ENCODE measurements at places on chromosomes 1 and 21. TPM values are rescaled to one million over a fixed set of nuclear protein-coding genes. Genes with fewer than 3 reads are reported as not detected.

FGR gene
- 0.14 TPM for total RNA-seq

DNA sequence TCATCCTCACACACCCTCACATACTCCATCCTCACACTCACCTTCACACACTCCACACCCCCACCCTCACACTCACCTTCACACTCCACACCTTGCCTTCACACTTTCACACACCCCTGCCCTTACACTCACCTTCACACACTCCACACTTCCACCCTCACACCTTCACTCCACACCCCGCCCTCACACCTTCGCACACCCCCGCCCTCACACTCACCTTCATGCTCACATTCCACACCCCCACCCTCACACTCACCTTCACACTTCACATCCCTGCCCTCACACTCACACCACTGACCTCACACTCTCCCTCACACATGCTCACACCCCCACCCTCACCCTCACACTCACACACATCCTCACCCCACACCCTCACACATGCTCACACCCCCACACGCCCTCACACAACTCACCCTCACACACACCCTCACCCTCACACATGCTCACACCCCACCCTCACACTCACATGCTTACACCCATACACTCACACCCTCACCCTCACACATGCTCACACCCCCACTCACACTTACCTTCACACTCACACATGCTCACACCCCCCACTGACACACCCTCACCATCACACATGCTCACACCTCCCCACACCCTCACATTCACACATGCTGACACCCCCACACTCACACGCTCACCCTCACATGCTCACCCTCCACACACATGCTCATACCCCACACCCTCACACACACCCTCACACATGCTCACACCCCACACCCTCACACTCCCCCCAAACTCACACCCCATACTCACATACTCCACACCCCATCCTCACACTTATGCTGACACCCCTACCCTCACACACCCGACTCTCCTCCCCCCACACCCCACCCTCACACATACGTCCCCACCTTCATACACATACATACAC lies 44.5 kb upstream of the EDN2 start:
- no peaks in the 10 kb centered on the region for H3K4me1 ChIP-seq
- no peak for DNase-seq
- no peak overlapping the region for H3K4me3 ChIP-seq
- peaks cover 29% of the 10 kb centered on the region for H3K36me3 ChIP-seq

IL22RA1 gene
- total RNA-seq = not detected

DNA sequence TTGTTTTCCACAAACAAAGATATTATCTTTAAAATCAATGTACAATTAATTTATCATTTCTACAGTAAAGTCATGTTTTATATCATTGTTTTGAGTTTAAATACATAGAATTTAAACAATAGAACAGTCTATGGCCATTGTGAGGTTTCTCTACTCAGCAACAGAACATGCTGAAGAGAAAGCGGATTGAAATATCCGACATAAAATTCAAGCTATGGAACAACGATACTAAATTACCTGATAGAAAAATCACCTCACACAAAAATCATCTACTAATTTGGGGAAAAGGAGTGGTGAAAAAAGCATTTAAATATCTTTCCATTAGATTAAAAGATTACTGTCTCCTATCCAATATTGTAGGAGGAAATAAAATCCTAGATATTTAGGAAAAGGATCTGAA lies 12.6 kb downstream of the CDKN2C start:
- DNase-seq = no peak
- H3K36me3 ChIP-seq = no peaks in the 10 kb centered on the region
- peaks cover 21% of the 10 kb centered on the region for H3K27me3 ChIP-seq
- no peak overlapping the region for H3K27ac ChIP-seq
- H3K4me3 ChIP-seq = no peak overlapping the region
- peaks cover 8% of the 10 kb centered on the region for H3K4me1 ChIP-seq

C1orf50 gene
- total RNA-seq = 4.1 TPM

ZBTB18 gene
- total RNA-seq = 7.4 TPM

DNA sequence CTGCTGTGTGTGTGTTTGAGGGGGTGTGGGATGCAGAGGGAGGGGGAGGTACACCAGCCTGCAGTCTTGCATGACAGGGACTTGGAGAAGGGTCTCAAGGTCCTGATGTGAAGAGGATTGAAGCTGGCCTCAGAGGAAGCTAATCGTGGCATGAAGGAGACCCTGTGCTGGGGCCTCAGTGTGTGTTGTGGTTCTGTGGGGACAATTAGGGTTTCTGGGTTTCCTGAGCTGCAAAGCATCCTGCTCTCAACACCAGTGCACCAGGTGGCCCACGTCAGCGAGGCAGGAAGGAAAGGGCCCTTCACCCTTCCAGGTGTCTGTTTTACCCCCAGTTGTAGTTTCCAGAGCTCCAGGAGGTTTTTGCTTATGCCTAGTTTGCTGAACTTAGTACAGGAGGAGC lies 52.8 kb downstream of the TENT5C start:
- peaks cover 6% of the 10 kb centered on the region for H3K36me3 ChIP-seq
- H3K27me3 ChIP-seq = peaks cover 7% of the 10 kb centered on the region
- peak overlapping the region; percentile 10 for H3K27ac ChIP-seq

- H3K27me3 ChIP-seq = no peaks in the 10 kb centered on the region
- H3K4me1 ChIP-seq = no peaks in the 10 kb centered on the region
- DNase-seq = no peak
These were observed 4.1 kb downstream of the RGS18 start for GRCh38 chr1:192162376-192162775.

DNA sequence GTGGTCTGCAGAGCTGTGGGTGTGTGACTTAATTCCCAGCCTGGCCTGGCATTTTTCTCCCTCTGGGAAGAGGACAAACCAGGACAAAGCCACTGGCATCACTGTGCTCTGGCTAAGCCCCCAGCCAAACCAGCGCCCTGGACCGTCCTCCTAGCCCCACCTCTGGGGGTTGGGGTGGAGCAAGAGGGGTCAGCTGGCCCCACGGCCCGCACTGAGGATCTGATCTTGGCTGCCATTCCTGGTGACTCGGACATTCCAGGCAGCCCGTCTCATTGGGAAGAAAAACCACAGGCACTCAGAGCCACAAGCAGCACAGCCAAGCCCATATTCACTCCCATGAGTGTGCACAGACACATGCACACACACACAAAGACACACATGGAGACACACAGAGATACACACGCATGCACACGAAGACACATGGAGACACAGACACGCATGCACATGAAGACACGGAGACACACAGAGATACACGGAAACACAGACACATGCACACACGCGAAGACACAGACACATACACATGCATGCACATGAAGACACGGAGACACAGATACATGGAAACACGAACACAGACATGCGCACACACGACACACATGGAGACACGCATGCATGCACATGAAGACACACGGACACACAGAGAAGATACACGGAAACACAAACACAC lies 2.3 kb upstream of the MXRA8 start:
- H3K27ac ChIP-seq = no peak overlapping the region
- no peak for DNase-seq

DNA sequence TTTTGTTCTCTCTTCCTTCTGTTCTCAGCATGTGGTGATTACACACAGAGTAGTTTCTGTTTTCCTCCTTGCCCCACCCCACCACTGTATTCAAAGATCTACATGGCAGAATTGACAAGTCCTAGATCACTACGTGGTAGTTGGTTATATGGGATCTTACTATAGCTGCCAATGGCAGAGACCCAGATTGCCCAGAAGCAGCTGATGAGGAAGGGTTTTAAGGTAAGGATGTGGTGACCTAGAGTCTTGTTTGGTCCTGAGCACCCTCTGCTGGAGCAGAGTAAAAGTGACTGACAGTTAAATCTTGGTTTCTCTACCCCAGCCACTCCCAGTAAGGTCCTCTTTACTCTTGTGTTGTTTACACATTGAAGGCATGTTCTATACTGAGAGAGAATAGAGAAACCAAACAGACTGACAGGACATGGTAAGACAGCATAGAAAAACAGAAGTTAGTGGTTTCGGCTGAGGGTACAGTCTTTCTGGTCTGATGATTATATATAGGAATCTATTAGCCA lies 22.8 kb upstream of the STRIP1 start:
- H3K27me3 ChIP-seq = no peaks in the 10 kb centered on the region
- H3K4me1 ChIP-seq = no peaks in the 10 kb centered on the region
- DNase-seq = peak; percentile 51
- no peak overlapping the region for H3K4me3 ChIP-seq

OR14K1 gene
- total RNA-seq = not detected

DNA sequence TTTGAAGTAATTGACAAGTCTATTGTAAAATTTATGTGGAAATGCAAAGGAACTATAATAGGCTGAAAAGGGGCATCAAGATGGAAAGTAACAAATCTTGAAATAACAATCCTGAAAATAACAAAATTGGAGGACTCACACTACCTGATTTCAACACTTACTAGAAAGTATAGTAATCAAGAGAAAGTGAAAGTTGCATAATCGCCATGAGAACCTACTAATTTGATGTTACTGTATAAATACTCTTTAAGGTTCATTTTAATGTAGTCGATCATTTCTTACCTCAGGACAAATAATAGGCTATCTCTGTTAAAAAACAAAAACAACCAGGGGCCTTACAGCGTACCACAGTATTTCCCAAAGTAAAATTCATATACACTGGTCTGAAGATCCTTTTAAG lies 71.7 kb downstream of the EDEM3 start:
- DNase-seq = no peak
- no peak overlapping the region for H3K4me3 ChIP-seq

GRCh38 chr1:17984583-17984982 lies 123.0 kb upstream of the IGSF21 start:
- H3K4me3 ChIP-seq = no peak overlapping the region
- H3K27ac ChIP-seq = no peak overlapping the region

DYNLT4 gene
- total RNA-seq = 0.67 TPM

ABCB10 gene
- total RNA-seq = 19.1 TPM

DNA sequence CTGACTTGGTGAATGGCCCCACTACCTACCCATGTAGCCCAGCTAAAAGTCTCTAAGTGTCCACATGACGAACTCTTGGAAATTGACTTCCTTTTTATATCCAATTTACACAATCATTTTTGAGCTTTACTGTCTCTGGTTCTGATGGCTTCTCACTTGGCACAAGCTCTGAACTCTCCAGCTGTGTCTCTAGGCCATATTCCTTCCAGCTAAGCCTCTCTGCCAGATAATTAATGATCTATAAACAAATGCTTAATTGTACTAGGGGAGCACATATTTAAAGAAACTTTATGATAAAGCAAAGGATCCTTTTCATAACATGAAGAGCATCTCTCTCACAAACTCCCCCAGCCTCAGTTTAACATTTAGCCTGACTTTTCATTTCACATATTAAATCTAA lies 16.3 kb upstream of the BEND5 start:
- H3K27ac ChIP-seq = no peak overlapping the region
- no peak overlapping the region for H3K4me3 ChIP-seq
- no peaks in the 10 kb centered on the region for H3K36me3 ChIP-seq
- peaks cover 12% of the 10 kb centered on the region for H3K4me1 ChIP-seq
- peaks cover 14% of the 10 kb centered on the region for H3K27me3 ChIP-seq

GRCh38 chr1:27026621-27027574 lies 14.2 kb upstream of the TENT5B start:
- H3K4me1 ChIP-seq = no peaks in the 10 kb centered on the region
- DNase-seq = no peak
- no peak overlapping the region for H3K4me3 ChIP-seq
- no peaks in the 10 kb centered on the region for H3K36me3 ChIP-seq

DNA sequence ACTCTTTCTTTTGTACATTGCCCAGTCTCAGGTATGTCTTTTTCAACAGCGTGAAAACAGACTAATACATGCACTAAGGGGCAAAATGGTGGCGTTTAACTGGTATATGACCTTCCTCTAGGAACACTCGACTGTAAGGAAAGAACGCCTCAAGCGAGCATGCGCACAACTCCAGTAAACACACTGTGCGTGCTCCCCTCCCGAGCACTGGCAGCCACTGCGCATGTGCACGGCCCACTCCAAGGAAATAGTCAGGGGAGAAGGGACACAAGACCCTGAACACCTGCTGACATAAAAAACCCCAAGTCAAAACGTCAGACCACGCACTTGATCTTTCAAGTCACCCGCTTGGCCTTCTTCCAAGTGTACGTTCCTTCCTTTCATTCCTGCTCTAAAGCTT lies 173.5 kb downstream of the NPHP4 start:
- no peaks in the 10 kb centered on the region for H3K36me3 ChIP-seq
- no peaks in the 10 kb centered on the region for H3K4me1 ChIP-seq
- no peak for DNase-seq
- H3K27me3 ChIP-seq = peaks cover 22% of the 10 kb centered on the region

DNA sequence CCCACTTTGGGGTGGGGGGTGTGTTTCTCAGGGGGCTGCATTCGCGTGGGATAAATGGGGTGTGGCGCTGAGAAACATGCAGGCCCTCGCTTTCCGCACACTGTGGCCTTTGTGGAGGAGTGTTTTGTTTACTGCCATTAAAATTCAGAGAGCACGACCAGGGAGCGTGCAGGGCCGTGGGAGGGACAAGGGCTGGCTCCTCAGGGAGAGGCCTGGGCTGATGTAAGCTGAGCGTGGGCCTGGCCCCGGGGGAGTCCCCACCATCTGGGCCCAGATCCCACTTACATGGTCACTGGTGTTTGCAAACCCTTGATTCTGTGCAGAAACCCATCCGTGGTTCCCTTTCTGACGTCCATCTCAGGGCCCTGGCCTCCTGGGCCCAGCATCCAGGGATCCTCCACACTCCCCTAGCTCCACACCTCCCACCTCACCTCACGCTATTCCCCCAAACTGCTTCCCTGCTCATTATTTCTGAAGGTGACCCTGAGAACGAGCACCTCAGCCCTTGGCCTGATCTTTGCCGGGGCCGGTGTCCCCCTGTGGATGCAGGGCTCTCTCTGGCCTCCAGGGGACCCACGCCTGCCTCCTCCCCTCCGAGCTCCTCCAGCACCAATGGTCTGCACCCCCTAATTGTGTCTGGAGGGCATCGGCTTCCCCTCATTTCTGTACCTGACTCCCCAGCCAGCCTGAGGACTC lies 92.5 kb upstream of the SIM2 start:
- H3K27me3 ChIP-seq = no peaks in the 10 kb centered on the region
- H3K36me3 ChIP-seq = no peaks in the 10 kb centered on the region
- H3K4me3 ChIP-seq = no peak overlapping the region
- no peak for DNase-seq
- H3K27ac ChIP-seq = no peak overlapping the region

RBM34 gene
- total RNA-seq = 104 TPM

- no peak overlapping the region for H3K4me3 ChIP-seq
- H3K27ac ChIP-seq = no peak overlapping the region
- H3K4me1 ChIP-seq = no peaks in the 10 kb centered on the region
- peaks cover 6% of the 10 kb centered on the region for H3K27me3 ChIP-seq
These were observed 80.1 kb downstream of the FCRL5 start for GRCh38 chr1:157472056-157472701.

DNA sequence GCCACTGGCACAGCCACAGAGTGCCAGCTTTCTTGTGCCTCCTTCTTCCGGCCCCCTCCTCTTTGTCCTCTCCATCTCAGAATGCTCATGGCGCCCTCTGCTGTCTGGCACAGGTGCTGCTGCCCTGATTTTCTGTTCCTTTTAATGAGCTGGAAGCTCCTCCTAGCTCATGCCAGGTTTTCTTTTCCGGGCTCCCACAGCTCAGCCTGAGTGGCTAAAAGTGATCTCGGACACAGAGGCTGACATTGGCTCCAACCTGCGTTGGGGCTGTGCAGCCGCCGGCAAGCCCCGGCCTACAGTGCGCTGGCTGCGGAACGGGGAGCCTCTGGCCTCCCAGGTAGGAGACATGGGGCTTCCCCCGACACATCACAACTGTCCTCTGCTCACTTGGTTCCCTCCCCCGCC lies 18.7 kb downstream of the CNTN2 start:
- peak; percentile 90 for DNase-seq
- H3K36me3 ChIP-seq = no peaks in the 10 kb centered on the region
- peaks cover 2% of the 10 kb centered on the region for H3K4me1 ChIP-seq
- no peak overlapping the region for H3K4me3 ChIP-seq
- H3K27me3 ChIP-seq = no peaks in the 10 kb centered on the region

OR2T35 gene
- not detected for total RNA-seq

- peaks cover 56% of the 10 kb centered on the region for H3K27me3 ChIP-seq
- H3K4me1 ChIP-seq = peaks cover 12% of the 10 kb centered on the region
- no peak within 1 kb of the TSS for H3K4me3 ChIP-seq
- no peak for DNase-seq
These were observed at the start of gene ADORA1 for GRCh38 chr1:203127666-203128430. Gene ADORA1, plus strand, starts transcription at chr1:203127726. Its CDS starts 1,116 bp downstream, at chr1:203128842.

Measured in activated naive CD4-positive, alpha-beta T cell treated with anti-CD3 and anti-CD28 coated beads for 36 hours (primary cell).